ENCODE measurements at places on chromosomes 7 and 10. TPM values are rescaled to one million over a fixed set of nuclear protein-coding genes. Genes with fewer than 3 reads are reported as not detected.
A peak's percentile ranks its signal among the peaks of the same experiment; 100 is the strongest.

The ITIH5 gene
- polyA plus RNA-seq: 0.22 TPM

DNA sequence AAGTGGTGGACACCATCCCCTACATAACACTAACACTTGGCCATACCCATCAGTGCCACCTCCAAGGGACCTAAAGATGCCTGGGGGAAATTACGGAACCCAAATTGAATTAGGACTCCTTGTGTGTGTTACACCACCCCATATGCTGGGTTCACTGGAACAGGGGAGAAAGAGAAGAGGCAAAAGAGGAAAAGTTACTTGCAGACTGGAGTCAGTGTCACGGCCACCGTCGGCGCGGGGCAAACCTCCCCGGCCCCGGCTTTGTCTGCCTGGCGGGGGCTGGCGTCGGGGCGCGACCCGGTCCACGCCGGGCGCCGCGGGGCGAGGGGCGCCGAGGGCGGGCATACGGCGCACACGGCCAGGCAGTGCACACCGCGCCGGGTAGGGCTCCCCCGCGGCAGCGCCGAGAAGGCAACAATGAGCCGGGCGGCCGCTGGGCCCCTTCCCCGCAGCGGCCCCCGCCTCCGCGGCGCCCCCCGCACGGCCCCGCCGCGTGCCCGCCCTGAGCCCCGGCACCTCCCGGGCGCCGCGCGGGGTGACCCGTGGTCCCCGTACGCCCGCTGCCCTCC, 171.1 kb downstream of the FAM107B start:
- no peak for DNase-seq

- DNase-seq: no peak
These were observed 424.9 kb upstream of the DPP6 start for GRCh38 chr7:153627323-153627722.

- DNase-seq: peak; percentile 25
These were observed 5.1 kb upstream of the HIPK2 start for GRCh38 chr7:139782932-139783331.

DNA sequence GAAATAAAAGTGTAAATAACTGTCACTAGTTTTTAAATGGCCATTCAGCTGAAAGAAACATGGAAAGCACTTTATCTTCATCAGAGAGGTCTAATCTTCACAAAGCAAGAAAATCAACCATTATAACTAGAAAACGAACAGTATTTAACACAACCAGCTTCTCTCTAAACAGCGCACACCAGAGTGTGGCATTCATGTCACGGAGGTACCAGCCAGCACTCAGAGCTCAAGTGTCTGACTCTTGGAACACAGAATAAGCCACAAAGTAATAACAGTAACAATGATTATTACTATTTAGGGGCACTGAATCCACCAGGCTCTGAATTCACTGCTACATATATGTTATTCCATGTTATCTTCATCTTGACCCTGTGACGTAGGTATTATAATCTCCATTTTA, 60.1 kb downstream of the IFIT5 start:
- DNase-seq: no peak

All from fibroblast of lung (primary cell).